ENCODE measurements at places on chromosomes 6 and 20.

DNA sequence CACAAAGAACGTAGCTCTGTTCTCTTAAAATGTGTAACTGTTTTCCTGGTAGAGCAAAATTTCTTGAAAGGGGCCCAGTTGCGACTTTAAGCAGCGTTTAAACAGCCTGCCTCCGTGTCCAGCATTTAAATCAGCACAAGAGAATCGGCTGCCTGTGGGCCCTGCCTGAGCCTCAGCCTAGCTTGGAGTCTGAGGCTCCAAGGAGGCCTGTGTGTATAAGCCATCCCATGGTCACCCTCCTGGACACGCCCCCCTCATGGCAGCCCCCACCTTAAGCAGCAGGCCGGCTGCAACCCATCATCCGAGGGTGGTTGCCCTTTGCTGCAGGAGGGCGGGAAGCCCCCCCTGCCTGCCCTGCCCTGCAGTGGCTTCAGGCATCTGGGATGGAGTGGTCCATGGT, 18.9 kb downstream of the SDCBP2 start:
- ATAC-seq: no peak
- no peak overlapping the region for H3K4me3 ChIP-seq
- peaks cover 21% of the 10 kb centered on the region for H3K36me3 ChIP-seq
- no peaks in the 10 kb centered on the region for H3K27me3 ChIP-seq

DNA sequence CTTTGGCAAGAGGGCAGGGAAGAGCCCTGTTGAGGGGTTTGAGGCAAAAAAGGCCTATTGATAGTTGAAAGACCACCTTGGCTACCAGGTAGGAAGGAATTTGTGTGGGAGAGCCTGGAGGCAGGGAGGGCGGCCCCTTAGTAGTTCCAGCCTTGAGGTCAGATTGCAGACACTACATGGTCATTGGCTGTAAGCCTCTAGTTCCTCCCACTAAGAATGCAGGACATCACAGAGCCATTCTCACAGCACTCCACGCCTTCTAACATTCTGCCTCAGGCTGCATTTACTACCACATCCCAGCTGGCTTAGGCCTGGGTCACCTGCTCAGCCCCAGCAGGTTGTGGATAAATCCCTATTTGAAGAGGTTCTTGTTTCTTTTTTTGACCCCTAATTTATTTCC, 91.0 kb upstream of the SNX9 start:
- no peak for ATAC-seq
- no peak overlapping the region for H3K27ac ChIP-seq
- H3K36me3 ChIP-seq: no peaks in the 10 kb centered on the region

DNA sequence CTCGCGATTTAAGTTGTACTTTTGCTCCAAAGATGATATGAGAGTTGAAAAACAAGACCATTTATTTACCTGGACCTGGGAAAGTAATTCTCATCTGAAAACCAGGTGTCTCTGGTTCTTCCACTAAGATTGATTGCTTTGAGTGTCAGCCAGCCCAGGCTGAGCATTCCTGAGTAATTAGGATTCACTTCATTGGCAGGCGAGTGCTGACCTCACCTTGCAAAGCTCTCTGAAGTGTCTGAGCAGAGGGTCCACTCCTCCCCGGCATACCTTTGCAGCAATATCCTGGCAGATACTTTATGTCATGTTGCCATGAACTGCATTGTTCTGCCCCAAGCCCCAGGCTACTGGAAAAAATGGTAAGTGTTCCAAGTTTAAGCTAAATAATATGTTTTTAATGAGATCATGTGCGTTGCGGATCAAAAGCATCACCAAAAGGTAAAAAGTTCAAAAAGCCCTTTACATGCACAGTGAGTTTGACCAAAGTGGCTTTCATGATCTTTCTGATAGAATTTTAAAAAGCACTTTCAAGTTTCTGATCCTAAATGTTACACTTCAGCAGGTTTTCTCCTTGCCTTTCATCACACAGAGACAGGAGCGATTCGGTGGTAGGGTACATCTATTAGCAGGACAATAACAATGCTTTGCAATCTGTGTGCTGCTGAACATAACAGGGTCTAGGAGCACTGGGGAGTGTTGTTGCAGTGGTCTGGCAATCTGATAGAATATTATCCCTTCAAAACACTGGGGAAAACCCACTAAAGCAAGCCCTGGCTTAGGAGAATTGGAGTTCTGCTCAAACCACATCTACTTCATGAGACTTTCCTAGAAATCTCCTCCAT, 127.8 kb upstream of the EEF1E1 start:
- ATAC-seq: no peak
- H3K4me1 ChIP-seq: no peaks in the 10 kb centered on the region
- no peak overlapping the region for H3K27ac ChIP-seq
- no peaks in the 10 kb centered on the region for H3K36me3 ChIP-seq

GRCh38 chr20:8858181-8858787, 210.6 kb upstream of the PLCB4 start:
- ATAC-seq: no peak
- H3K36me3 ChIP-seq: no peaks in the 10 kb centered on the region
- no peaks in the 10 kb centered on the region for H3K27me3 ChIP-seq
- peak overlapping the region; percentile 58 for H3K27ac ChIP-seq

- H3K36me3 ChIP-seq: no peaks in the 10 kb centered on the region
- H3K4me1 ChIP-seq: no peaks in the 10 kb centered on the region
- ATAC-seq: no peak
Measured at GRCh38 chr6:29483186-29483585, 4.6 kb downstream of the MAS1L start.

- H3K27me3 ChIP-seq: no peaks in the 10 kb centered on the region
- no peak for ATAC-seq
- H3K4me3 ChIP-seq: no peak overlapping the region
- no peak overlapping the region for H3K27ac ChIP-seq
- no peaks in the 10 kb centered on the region for H3K36me3 ChIP-seq
Measured at GRCh38 chr6:44734886-44735629, 347.6 kb downstream of the CDC5L start.

DNA sequence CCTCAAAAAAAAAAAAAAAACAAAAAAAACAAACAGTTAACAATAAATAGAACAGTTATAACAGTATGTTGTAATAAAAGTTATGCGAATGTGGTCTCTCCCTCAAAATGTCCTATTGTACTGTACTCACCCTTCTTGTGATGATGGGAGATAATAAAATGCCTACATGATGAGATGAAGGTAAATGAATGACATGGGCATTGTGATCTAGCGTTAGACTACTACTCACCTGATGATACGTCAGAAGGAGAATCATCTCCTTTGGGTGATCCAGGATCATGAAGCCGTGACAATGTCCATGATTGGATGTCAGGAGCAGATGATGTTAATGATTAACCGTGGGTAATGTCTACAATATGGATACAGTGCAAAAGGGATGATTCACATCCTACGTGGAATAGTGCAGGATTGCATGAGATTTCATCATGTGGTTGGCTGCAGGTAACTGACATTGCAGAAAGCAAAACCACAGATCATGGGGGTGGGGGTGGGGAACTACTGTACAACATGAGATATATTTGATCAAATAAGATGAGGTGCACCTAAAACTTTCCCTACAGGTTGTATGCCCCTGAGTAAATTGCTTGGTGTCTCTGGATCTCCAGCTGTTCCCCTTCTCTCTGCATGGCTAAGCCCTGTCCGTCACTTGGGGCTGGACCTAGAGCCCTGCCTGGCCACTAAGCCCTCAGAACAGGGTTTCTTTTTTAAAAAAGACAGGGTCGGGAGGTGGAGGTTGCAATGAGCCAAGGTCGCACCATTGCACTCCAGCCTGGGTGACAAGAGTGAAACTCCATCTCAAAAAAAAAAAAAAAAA, 6.2 kb upstream of the RBCK1 start:
- H3K4me3 ChIP-seq: no peak overlapping the region
- no peaks in the 10 kb centered on the region for H3K27me3 ChIP-seq
- no peak for ATAC-seq
- no peaks in the 10 kb centered on the region for H3K36me3 ChIP-seq

DNA sequence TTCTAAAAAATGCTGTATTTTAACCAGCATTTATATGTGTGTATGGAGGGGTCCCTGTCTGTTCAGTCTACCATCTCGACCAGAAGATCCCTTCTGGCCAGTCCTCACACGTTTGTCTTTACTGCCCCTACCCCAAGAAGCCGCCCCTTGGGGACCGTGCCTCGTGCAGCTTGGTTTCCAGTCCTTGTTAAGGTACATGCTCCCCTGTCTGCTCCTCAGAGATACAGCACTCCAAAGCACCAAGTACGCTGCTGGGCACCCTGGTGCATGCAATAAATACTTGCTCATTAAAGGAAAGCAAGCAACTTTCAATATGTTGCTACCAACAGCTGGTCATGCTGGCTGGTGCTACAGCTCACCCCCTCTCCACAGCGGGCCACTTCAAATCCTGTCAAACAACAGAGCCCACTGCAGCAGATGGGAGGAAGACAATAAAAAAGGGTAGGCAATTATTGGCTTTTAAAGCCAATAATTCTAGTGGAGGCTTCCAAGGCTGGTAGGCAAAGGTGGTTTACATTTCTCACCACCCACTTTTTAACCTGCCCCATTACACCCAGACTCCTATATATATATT, 61.6 kb downstream of the PSMG4 start:
- H3K27me3 ChIP-seq: no peaks in the 10 kb centered on the region
- no peak overlapping the region for H3K27ac ChIP-seq
- H3K36me3 ChIP-seq: no peaks in the 10 kb centered on the region
- H3K4me3 ChIP-seq: no peak overlapping the region
- no peaks in the 10 kb centered on the region for H3K4me1 ChIP-seq

DNA sequence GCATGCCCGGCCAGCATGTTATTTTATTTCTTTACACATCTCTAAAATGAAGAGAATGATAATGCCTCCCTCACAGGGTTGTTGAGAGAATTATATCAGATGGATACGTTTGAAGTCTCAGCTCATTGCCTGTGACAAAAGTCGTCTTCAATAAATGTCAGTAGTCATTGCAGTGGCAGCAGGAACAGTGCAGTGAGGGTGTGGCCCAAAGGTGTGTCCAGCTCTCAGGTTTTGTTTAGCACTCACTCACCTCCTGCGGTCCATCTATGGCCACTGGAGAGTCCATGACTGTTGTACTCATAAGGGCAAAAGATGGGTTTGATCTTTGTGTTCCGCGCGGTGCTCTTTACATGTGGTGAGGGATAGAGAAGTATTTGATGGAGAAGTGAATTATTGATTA, 77.2 kb upstream of the TIAM2 start:
- no peak overlapping the region for H3K4me3 ChIP-seq
- H3K27me3 ChIP-seq: no peaks in the 10 kb centered on the region

DNA sequence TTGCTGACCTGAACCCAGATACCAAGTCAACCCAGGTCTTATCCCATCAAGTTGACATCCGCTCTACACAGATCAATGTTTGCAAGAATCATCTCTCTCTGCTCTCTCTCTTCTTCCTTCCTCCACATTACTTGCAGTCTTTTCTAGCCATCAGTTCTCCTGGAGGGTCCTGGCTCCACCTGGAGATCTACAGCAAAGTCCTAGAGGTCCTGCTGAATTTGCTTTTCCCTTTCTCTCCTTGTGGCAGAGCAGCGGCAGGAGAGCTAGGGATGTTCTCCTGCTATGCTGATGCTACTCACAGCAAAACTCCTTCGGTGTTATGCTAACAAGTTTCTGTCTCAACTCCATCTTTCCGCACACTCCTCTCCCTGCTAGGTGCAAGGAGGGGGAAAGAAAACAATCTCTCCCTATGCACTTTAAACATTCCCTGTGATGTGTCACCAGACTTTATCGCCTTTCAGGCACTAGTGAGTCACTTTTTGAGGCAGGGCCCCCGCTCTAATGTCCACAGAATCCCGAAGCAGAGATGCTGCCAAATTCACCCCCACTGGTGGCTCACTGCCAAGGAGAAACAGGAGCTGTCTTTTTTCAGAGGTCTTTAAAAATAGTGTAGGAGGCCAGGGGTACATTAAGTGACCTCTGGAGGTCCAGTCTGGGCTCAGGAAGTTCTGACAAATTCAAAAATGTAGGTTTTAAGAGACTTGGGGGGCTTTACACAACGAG, 62.6 kb downstream of the FAM50B start:
- no peaks in the 10 kb centered on the region for H3K27me3 ChIP-seq
- no peak for ATAC-seq
- no peak overlapping the region for H3K4me3 ChIP-seq
- no peaks in the 10 kb centered on the region for H3K36me3 ChIP-seq

GRCh38 chr6:169725125-169726048, 1.1 kb upstream of the PHF10 start:
- peak; percentile 67 for ATAC-seq
- H3K4me1 ChIP-seq: peaks cover 4% of the 10 kb centered on the region
- no peaks in the 10 kb centered on the region for H3K27me3 ChIP-seq
- peak overlapping the region; percentile 84 for H3K4me3 ChIP-seq
- peak overlapping the region; percentile 97 for H3K27ac ChIP-seq

DNA sequence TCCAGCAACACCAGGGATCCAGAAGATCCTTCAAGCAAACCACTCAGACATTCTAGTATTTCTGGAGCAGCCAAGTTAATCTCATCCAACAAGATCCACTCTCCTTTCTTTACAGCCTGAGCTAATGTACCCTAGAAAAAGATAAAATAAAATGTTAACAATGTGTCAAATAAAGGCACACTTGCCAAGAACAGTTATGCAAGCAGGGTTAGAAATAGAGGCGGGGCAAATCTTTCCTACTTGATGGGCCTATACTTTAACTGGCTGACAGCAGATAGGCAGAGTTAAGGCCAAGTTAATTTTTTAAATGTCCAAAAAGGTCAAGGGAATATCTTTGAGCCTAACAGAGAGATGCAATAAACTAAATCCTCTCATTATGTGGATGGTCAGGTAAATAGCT, 60.8 kb downstream of the MDN1 start:
- H3K27ac ChIP-seq: no peak overlapping the region
- no peaks in the 10 kb centered on the region for H3K27me3 ChIP-seq
- no peak overlapping the region for H3K4me3 ChIP-seq
- peaks cover 84% of the 10 kb centered on the region for H3K36me3 ChIP-seq

DNA sequence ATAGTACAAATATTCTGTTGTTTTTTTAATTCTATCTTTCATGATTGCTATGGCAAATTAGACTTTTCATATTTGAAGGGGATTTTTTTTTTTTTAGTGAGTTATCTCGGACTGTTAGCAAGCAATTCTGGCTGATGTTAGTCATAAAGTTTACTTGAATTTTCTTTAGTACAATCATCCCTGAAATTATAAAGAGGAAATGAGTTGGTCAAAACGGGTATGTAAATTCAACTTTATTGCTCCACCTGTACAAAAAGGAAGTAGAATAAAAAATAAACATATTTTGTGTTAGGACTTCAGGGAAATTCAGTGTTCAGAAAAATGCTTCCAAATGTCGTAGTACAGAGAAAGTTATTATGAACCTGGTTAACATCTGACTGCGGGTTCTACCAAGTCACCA, 40.3 kb downstream of the PPP1R14C start:
- H3K4me1 ChIP-seq: no peaks in the 10 kb centered on the region
- H3K27me3 ChIP-seq: no peaks in the 10 kb centered on the region
- no peak for ATAC-seq
